ENCODE measurements at places on chromosomes 11 and 22. TPM values are rescaled to one million over a fixed set of nuclear protein-coding genes. Genes with fewer than 3 reads are reported as not detected.

Gene PKDREJ
- total RNA-seq = not detected

Gene DRD2
- total RNA-seq = not detected

Gene ZNF195
- 17.7 TPM for total RNA-seq

Gene KCNJ1
- total RNA-seq = not detected

Gene RIMBP3B
- total RNA-seq = 0.38 TPM

Gene SLC17A6
- not detected for total RNA-seq

Gene AGBL2
- total RNA-seq = 1.2 TPM

Gene PHOX2A
- not detected for total RNA-seq

Gene TEAD1
- total RNA-seq = 60.0 TPM

Gene LDHAL6A
- not detected for total RNA-seq

Gene CD248
- total RNA-seq = not detected

Gene PDE2A
- 2.3 TPM for total RNA-seq

Gene A4GALT
- total RNA-seq = 14.4 TPM

Gene HBG2
- not detected for total RNA-seq

Gene BMAL1
- total RNA-seq = 11.7 TPM

Gene DRD4
- 0.18 TPM for total RNA-seq

Gene MRGPRX3
- total RNA-seq = not detected

Gene QSER1
- total RNA-seq = 20.5 TPM

Gene FBXO7
- total RNA-seq = 78.8 TPM

Gene NOX4
- total RNA-seq = not detected

Gene MYEOV
- total RNA-seq = 92.4 TPM

Gene ZC3H12C
- total RNA-seq = 3.8 TPM

Gene SOX6
- total RNA-seq = not detected

Gene FIBIN
- not detected for total RNA-seq

Measured in A549 treated with RU486 at 1 μM for 4 hours (cell line).